ENCODE measurements at places on chromosomes 3 and 15. TPM values are rescaled to one million over a fixed set of nuclear protein-coding genes. Genes with fewer than 3 reads are reported as not detected.

GRCh38 chr3:99562138-99562537 is 76.3 kb upstream of the COL8A1 start:
- no peaks in the 10 kb centered on the region for H3K27me3 ChIP-seq
- peak; percentile 38 for DNase-seq
- no peak overlapping the region for H3K27ac ChIP-seq
- no peak overlapping the region for H3K4me3 ChIP-seq

DNA sequence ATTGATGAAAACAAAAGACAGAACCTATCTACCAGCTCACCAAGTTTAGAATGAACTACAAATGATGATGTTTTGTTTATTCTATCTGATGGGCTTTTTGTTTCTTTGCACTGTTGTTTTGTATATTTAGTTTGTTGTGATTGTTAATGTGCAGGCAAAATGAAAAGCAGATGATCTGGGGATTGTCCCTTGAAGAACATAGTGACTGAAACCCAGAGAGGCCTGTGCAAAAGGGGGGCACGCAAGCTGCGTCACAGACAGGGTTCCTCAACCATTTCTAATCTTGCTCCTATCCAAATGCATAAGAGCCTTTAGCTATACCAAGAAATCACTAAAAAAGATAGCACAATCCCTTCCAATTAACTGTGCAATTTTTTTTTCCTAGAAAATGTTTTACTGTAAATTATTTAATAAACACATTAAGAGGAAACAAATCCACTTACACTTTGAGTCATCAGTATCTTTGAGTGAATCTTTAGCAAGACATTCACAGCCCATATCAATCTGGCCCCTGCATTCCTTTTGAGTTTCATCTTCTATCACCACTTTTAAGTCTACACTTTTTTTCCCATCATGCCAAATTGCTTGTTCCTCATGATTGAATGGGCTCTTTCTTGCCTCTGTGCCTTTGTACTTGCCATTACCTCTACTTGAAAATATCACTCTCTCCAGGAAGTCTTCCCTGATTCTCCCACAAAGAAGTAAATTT is 220.3 kb downstream of the ATP8B4 start:
- no peak overlapping the region for H3K27ac ChIP-seq
- H3K4me3 ChIP-seq, result no peak overlapping the region
- H3K4me1 ChIP-seq, result peaks cover 21% of the 10 kb centered on the region
- no peak for DNase-seq
- no peaks in the 10 kb centered on the region for H3K27me3 ChIP-seq

GRCh38 chr3:46947981-46948791 is 28.4 kb downstream of the CCDC12 start:
- peak; percentile 93 for DNase-seq
- peak overlapping the region; percentile 88 for H3K27ac ChIP-seq
- H3K36me3 ChIP-seq, result no peaks in the 10 kb centered on the region
- no peak overlapping the region for H3K4me3 ChIP-seq
- H3K27me3 ChIP-seq, result no peaks in the 10 kb centered on the region

DNA sequence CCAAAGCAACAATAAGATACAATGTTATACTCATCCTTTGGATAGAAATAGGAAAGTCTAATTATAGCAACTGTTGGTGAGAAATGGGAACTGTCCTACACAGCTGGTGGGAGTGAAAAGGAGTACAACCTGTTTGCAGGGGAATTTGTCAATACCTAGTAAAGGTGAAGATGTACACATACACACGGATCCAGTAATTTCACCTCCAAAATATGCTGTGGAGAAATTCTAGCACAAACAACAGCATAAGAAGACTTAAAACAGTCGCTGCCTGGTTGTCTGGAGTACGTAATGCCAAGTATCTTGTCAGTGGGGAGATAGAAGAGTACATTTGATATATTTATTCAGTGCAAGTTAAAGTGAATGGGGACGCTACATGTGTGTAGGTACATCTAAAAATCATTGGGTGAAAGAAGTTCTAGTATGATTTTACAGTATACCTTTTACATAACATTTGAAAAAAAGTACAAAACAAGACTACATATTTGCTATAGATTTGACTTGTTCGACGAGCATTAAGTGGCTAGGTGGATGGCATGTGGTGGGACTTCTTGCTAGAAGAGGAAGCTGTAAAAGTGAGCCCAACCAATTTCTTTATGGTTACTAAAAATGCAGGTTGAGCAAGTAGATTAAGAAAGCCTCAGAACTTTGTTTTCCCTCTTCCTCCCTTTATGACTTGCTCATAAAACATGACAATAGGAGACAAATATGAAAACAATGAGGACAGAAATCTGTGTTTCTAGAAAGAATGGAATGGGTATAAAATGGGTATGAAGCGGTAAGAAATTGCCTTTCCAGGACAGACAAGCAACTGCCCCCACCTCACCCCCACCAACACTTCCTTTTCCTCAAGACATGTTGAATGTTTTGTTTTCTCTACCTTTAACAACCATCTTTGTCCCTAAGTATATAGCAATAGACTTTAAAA is 50.2 kb upstream of the CCR4 start:
- no peak overlapping the region for H3K4me3 ChIP-seq
- no peaks in the 10 kb centered on the region for H3K27me3 ChIP-seq
- no peaks in the 10 kb centered on the region for H3K36me3 ChIP-seq
- no peak for DNase-seq

GRCh38 chr15:66805202-66805885 is 103.3 kb downstream of the SMAD6 start:
- DNase-seq, result no peak
- H3K36me3 ChIP-seq, result no peaks in the 10 kb centered on the region
- no peak overlapping the region for H3K27ac ChIP-seq
- H3K27me3 ChIP-seq, result no peaks in the 10 kb centered on the region
- H3K4me3 ChIP-seq, result no peak overlapping the region
- H3K4me1 ChIP-seq, result peaks cover 25% of the 10 kb centered on the region

The TTC23 gene
- 13.3 TPM for polyA plus RNA-seq

The CCR8 gene
- not detected for polyA plus RNA-seq

The HDC gene
- 13.5 TPM for polyA plus RNA-seq

Measured in stomach (tissue), 19 donors.